ENCODE measurements at places on chromosomes 6 and 20. TPM values are rescaled to one million over a fixed set of nuclear protein-coding genes. Genes with fewer than 3 reads are reported as not detected.
A peak's percentile ranks its signal among the peaks of the same experiment; 100 is the strongest.

RNF39 gene
- not detected for total RNA-seq

HCRTR2 gene
- not detected for total RNA-seq

DNA sequence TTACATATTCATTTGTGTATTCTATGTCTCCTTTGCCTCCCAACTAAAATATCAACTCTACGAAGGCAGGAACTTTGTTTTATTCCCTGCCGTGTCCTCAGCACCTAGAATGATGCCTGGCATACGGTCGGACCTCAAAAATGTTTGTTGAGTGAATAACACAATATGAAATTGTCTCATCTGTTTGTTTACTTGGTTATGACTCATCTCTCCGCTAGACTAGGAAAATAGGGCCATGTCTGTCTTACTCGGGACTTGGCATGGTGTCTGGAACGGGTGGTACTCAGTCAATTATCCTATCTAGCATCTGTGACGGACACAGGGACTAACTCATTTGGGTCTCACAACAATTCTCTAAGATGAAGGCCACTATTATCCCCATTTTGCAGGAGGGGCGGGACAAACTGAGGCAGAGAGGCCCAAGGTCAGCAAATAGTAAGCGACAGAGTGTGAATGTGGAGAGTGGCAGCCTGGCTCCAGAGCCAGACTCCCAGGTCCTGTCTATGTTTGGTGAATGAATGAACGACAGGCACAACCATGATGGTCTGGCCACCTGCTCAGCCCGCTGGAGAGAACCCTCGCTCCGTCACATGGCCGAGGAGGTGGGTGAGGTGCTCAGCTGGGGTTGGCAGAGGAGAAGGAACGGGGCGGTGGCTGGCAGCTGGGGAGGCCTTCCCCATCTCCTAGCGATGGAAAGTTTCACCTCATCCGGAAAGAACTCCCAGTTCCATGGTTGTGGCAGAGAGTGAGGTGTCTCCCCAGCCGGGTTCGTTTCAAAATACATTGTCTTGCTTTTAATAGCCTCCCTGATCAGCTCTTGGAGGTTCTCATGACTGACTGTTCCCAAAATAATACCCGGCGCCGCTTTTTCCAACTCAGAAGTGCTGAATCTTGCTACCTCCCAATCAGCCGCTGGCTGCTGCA lies 27.6 kb upstream of the NFATC2 start:
- DNase-seq: no peak

GRCh38 chr20:33061658-33062028 lies 7.9 kb downstream of the BPIFB3 start:
- DNase-seq: no peak

- no peak for DNase-seq
Observed at GRCh38 chr20:46131396-46131795, 13.3 kb downstream of the CD40 start.

DNA sequence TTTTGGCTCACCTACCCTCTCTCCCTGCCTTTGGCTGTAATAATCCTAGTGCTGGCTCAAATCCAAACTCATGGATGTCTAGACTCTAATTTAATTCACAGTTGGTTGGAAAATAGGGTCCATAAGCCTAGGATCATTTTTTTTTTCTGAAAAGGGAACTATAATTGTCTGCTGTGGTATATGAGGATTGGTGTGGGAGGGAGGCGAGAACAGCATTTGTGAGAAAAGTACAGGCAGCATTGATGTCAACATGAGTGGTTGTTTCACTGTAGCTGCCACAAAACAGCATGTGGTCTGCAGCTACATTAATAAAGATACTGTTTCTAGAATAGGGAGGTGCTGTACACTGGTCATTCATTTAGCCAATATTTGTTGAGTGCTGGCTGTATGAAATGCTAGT lies 18.6 kb upstream of the POLR1H start:
- DNase-seq: no peak

PTCHD4 gene
- total RNA-seq: not detected

- no peak for DNase-seq
Observed at GRCh38 chr6:33248643-33248931, 23.1 kb downstream of the VPS52 start.

GRCh38 chr6:146277142-146277541 lies 248.3 kb downstream of the GRM1 start:
- DNase-seq: no peak

GRCh38 chr6:19812512-19813119 lies 24.6 kb upstream of the ID4 start:
- peak; percentile 69 for DNase-seq

NKX2-4 gene
- total RNA-seq: not detected

GRCh38 chr6:52149076-52149475 lies 37.1 kb upstream of the IL17A start:
- no peak for DNase-seq

DNA sequence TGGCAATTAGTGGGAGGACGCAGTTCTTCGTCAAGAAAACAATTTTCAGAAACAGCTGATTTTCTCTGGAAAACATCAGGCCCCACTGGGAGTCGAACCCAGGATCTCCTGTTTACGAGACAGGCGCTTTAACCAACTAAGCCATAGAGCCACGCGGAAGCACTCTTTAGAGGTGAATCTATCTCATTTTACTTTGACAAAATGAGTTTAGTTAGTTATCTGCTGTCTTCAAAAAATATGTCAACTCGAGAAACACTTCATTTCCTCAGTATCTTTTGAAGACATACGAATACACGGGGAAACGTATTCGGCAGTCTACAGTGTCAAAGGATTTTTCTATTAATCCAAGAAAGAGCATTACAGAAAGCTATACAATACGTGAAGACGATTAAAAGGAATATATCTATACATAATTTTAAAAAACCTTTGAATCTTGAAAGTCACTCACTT lies 26.7 kb downstream of the GPX6 start:
- no peak for DNase-seq

DNA sequence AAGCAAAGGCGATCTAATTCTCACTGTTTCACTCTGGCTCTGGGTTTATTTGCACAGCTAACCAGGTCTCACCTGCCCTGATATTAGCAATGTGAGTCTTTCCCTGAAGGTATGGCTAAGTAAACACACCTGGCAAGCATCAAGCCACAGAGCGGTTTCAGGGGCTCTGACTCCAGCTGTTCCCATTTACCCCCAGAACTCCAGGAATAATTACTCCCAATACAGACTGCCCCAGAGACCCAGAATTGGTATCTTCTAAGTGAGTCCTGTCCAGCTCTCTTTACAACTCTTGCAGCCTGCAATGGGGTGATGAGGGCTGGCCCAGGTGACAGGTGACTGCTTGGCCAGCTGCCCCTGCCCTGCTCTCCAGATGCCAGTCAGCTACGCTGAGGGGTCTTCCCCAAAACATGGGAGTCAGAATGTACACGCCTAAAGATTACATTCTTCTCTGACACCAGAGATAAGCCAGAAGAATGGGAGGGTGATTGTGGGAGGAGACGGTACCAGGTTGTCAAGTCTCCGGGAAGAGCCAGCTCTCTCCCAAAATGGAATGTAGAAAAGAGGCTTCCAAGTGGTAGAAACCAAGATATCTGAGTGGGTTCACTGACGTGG lies 4.9 kb upstream of the LRRN4 start:
- no peak for DNase-seq

IL17F gene
- not detected for total RNA-seq

DNA sequence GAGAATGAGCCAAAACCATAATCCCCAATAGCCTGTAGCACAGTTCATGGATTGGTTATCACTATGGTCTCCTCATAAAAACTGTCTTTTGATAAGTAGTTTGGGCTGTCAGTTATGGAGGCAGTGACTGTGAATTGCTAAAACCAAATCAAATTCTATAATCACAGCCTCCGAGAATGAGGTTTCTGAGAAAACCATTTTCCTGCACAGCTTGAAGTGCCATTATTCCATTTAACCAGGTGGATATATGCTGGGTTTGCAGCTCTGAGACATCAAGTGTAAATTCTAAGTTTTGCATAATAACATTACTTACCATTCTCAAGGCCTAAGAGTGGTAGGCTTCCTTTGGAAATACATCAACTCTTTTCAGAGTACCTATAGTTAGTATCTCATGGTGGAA lies 485.4 kb downstream of the FRK start:
- no peak for DNase-seq

- peak; percentile 47 for DNase-seq
Observed at GRCh38 chr6:46704562-46704961, 16.9 kb downstream of the TDRD6 start.

DNA sequence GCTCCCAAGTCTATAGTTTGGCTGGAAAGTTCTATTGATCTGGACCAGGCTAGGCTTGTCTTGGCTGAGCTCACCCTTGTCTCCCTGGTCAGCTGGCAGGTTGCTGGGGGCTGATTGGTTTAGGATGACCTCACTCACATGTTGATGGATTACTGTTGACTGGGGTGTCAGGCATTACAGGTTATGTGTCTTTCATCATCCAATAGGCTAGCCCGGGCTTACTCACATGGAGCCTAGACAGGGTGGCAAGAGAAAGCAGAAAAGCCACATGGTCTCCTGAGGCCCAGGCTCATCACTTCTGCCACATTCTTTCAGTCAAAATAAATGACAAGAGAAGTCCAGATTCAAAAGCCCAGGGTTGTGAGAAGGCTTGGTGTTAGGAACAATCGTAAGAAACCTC lies 103.5 kb downstream of the BFSP1 start:
- no peak for DNase-seq

GRCh38 chr20:17541996-17542395 lies 10.8 kb upstream of the BFSP1 start:
- no peak for DNase-seq

- DNase-seq: no peak
Observed at GRCh38 chr20:20663841-20664240, 48.6 kb downstream of the RALGAPA2 start.

DNA sequence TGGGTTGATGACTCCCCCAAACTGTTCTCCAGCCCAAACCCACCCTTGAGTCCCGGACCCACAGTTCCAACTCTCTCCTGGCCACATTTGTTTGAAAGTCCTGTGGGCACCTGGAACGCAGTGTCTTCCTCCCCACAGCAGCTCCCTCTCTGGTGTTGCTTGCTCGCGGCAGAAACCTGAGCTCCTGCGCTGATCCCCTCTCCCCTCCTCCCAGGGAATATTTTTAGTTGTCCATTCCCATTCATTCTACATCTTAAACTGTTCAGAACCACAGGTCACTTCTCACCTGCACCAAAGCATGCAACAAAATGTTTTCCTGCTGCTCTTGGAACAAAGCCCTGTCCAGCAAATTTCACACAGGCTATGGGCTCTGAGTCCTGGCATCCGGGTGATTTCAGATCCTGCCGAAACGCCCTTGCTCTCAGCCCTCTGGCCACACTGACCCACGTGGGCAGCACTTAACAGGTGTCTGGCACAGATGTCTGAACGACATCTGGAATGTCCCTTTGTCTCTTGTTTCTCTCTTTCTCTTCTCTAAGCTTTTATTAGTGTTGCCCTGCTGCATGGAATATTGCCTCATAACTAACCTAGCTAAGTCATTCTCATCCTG lies 27.0 kb upstream of the PMEPA1 start:
- no peak for DNase-seq
